LHCN-M2 (cell line): ENCODE measurements at places on chromosomes 5 and 9.
A peak's percentile ranks its signal among the peaks of the same experiment; 100 is the strongest.

DNA sequence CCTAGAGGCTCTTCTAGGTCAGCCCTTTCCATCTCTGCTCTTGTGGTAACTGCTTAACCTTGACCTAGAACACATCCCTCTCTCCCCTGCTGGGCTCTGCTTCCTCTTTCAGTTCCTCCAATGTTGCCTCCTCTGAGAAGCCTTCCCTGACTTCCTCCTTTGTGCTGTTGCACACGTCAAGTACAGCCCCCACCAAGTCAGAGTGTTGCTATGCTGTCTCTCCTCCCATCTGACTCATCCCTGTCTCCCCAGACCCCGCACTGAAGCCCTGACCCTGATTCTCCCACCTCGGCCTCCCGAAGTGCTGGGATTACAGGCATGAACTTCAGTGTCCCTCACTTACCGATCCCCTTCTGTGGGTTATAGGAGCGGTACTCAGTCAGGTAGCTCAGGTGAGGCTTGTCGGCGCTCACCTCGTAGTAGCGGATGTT, 10.4 kb upstream of the TRIM14 start:
- no peak for DNase-seq

- no peak for DNase-seq
These were observed 478.8 kb upstream of the TNC start for GRCh38 chr9:115596746-115597080.

GRCh38 chr5:178359738-178360137, 127.1 kb upstream of the PHYKPL start:
- no peak for DNase-seq

- DNase-seq: peak; percentile 93
These were observed 367.6 kb downstream of the PDE4D start for GRCh38 chr5:59525957-59526356.

- no peak for DNase-seq
These were observed 49.1 kb upstream of the EXOC3 start for GRCh38 chr5:393846-394275.

DNA sequence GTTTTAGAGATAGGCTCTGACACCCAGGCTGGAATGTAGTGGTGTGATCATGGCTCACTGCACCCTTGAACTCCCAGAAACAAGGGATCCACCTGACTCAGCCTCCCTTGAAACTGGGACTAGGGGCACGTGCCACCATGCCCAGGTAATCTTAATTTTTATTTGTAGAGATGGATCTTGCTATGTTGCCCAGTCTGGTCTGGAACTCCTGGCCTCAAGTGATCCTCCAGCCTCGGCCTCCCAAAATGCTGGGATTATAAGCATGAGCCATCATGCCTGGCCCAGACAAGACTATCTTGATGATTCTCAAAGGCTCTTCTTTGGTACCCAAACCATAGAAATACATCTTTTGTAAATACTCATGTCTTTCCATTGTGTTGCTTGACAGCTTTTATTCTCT, 10.8 kb downstream of the OSMR start:
- no peak for DNase-seq

DNA sequence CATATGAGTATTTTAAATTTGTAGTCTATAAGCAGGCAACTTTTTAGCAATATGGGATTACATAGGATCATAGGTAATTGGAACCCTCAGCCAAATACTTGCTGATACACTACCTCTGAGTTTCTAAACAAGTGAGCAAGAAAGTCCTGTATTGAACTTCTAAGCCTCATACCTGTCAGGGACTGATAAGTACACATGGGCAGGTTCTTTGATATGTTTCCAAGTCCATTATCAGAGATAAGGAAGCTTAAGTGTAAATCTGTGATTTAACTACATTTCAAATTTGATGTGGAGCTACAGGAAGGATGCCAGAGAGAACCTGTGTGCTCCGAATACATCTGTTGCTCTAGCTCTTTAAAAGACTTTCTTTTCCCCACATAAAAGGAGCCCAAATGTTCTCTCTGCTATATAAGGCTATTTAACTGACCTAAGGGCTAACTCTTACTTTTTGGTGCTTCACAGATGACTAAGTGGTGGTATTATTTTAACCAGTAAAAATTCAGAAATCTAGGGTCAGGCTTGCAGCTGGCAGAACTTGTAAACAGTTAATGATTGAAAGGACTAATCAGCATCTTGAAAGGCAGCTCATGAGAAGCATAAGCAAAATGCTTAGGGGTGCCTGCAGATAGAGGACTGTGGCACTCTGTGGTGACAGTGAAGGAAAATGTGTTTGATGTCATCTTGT, 228.6 kb downstream of the NR3C1 start:
- DNase-seq: peak; percentile 92

GRCh38 chr9:91150998-91151717, 210.6 kb downstream of the AUH start:
- peak; percentile 97 for DNase-seq

DNA sequence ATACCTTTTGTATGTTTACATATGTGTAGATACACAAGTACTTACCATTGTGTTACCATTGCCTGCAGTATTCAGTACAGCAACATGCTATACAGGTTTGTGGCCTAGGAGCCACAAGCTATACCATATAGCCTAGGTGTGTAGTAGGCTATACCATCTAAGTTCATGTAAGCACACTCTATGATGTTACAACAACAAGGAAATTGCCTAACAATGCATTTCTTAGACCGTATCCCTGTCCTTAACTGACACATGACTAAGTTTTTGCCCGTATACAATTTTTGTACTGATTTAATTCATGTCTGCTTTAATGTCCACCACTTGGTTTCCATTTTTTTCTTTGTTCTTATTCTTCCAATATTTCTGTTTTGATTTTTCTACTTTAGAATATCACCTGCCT, 18.5 kb downstream of the TNPO1 start:
- no peak for DNase-seq

DNA sequence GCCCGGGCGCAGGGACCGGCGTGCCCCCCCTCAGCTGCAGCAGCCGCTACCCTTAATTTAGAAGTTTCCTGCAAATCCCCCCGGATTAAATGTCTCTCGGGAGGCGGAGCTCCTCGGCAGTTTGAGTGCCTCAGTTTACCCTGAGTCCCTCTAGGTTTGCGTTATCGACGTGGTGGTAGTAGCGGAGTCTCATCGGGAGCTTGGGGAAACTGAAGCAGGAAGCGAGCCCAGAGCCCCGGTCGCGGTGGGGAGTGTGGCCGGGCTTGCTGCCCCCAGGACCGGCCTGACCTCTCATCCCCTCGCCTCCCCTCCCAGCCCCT, 529 bp upstream of the TPM2 start:
- no peak for DNase-seq

DNA sequence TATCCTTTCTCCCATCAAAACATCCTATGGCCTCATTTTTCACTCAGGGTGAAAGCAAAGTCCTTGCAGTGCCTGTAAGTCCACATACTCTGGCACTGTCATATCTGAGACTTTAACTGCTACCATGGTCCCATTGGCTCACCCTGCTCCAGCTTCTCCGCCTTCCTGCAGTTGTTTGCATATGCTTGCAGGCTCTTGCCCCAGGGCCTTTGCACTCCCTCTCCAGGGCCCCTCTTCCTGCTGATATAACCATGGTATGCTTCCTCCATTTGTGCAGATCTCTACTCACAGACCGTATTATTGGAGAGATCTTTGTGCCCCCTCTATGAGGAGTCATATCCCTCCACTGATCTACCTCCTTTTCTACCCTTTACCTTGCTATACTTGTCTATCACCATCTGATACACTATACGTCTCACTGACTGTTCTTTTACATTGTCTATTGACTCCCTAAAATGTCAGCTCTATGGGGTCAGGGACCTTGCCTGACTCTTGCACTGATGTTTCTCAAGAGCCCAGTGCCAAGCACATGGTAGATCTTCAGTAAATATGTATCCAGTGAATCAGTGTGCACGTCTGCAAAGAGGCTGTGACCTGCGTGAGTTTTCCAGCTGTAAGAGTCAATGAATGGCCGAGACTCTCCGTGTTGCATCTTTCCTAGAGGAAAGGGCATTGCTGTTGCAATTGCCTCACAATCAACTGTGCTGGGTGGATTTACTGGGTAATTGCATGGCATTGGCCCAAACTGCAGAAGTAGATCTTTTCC, 81.7 kb upstream of the CPEB4 start:
- DNase-seq: no peak

DNA sequence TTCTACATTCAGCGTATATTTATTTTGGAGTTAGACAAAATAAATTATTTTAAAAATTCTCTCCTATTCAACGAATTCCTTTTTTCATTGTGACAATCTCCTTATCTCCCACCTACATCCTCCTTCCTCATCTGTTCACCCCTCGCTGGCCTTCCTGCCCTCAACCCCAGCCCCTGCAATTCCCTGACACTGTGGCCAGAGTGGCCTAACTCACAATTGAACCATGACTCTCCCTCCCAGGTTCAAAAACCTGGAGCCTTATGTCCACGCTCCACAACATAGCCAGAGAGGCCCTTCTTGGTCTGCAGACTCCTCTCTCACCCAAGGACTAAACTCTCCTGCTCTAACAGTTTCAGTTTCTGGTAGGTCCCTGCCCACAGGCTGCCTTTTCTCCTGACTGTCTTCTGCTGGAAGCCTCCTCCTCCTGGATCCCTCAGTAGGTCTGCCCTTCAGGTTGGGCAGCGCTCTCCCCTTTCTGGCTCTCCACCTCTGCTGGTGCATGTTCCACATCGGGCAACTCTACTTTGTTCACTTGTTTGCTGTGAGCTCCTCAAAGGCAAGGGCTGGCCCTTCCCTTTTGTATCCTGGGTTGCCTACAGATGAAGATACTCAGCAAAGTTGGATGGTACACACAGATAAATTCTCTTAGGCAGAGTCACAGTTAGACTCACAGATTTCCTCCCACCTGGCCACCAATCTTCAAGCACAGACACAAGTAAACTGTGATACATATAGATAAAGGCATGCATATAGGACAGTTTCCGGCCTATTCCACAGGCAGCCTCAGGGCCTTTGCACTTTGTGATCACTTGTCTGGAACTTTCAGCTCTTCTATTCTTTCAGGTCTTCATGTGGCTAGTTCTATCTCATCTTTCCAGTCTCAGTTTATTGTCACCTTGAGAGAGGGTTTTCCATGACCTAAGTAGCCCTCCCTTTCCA, 19.8 kb upstream of the MYORG start:
- DNase-seq: no peak

DNA sequence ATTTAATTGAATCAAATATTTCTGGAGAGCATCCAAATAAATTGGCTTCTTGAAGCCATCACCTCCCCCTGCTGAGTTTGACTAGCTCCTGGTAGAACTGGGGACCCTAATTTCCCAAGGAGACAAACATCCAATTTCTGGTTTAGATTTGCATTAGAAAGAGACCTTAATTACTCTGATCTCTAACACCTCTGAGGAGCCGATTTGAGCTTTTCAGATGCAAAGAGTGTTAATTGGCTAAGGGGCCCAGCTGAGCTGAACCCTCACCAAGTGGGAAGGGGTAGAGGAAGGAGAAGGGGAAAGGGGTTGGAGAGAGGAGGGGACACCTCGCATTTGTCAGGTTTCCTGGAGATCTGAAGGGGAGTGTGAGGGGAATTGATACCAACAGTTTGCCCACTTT, 145.4 kb upstream of the SHB start:
- DNase-seq: no peak

DNA sequence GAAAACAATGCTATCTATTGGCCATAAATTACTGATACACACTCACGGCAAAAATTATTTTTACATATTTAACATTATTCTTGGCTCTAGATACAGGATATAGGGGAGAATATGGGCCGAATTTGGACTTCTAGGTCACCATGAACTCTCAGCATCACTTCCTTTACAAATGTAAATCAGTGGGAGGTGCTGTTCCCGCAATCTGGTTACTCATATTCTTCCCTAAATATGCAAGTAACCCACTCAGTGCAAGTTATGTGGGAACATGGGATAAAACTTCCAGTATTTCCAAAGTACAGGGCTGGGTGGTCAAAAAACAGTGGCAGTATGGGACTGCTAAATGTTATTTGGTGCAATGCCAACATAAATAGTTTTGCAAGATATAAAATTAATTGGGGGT, 145.6 kb downstream of the PPP2R2B start:
- peak; percentile 43 for DNase-seq

- DNase-seq: no peak
These were observed 13.7 kb upstream of the DENND1A start for GRCh38 chr9:123943671-123944070.

DNA sequence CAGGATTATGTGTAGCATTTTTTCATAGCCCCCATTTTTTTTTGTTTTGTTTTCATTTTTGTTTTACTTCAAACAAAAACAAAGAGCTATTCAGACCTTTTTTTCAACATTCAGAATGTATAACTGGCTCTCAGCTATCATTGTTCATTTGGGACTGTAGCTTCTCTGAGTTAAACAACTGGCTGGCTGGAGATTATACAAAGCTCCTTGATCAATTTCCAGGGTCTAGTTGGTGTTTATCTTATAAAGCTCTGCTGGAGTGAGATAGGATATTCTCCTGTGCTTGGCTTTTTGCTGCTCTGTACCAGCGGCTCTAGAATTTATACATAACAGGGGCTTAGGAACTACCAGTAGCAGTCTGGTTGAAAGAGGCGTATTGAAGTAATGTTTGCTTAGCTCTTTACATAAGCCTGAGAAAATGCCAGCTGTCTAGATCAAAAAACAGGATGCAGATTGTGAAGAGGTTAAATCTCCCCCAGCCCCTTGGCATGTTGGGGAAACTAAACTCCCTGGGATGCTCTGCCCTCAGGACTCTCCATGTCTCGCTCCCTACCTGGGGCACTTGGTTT, 15.2 kb downstream of the GARNL3 start:
- no peak for DNase-seq

DNA sequence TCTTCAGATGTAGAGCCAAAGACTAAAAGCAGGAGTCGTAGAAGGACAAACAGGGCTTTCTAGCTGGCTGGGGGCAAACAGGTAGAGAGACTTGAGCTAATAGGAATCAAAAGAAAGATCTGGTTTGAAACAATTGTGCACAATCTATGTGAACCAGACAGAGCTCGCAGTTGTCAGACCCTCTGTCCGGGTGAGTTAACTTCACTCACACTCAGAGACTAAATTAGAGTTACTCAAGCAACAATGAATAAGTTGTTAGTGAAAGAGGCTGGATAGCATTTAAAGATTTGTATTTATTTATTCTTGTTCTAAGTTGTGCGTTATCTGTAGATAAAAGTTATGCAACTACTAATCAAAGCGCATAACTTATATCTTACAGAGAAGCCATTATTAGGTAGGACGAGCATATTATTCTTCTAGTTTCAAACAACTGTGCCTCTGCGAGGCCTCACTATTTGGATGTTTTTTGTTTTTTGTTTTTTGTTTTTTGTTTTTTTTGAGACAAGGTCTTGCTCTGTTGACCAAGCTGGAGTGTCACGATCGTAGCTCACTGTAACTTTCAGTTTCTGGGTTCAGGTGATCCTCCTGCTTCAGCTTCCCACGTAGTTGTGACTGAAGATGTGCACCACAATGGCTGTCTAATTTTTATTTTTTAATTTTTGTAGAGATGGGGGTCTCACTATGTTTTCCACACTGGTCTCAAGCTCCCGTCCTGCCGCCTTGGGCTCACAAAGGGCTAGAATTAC, 13.2 kb upstream of the LNPEP start:
- no peak for DNase-seq

DNA sequence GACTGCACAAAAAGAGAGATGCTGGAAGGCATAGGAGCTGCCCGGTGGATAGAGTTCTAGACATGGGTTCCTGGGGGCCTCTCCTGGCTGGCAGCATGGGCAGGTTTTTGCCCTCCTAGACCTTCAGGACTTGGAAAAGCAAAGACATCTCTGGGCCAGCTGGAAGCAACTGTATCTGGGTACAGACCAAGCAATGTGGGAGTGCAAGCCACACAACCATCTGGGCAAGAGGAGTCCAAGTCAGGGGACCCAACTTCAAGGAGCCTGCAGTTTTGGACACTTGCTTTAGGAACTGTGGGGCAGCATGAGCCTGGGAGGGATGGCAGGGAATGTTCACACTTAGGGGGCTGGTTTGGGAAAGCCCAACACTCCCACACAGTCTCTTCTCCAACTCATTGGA, 323.3 kb downstream of the GADD45G start:
- DNase-seq: no peak
